Gastrocnemius medialis (tissue), 4 donors: ENCODE measurements at places on chromosomes 12 and 14. TPM values are rescaled to one million over a fixed set of nuclear protein-coding genes. Genes with fewer than 3 reads are reported as not detected.

Gene CAPZA3
- total RNA-seq = not detected

Gene DPY19L2
- 0.27 TPM for total RNA-seq

Gene KRT85
- total RNA-seq = not detected

Gene DEGS2
- 0.66 TPM for total RNA-seq

Gene CDH24
- total RNA-seq = 1.7 TPM

Gene MYF6
- total RNA-seq = 673 TPM

Gene STAC3
- 678 TPM for total RNA-seq

Gene SLC7A8
- 34.5 TPM for total RNA-seq

Gene METTL17
- total RNA-seq = 33.9 TPM

Gene GLT1D1
- 4.9 TPM for total RNA-seq

Gene PTPN21
- 5.6 TPM for total RNA-seq

Gene PPP4R4
- 0.13 TPM for total RNA-seq

Gene TMEM30B
- total RNA-seq = 0.39 TPM

Gene RHOF
- 2.9 TPM for total RNA-seq

Gene INHBE
- 2.2 TPM for total RNA-seq

Gene PMCH
- total RNA-seq = not detected

Gene TESPA1
- total RNA-seq = not detected
